ENCODE measurements at places on chromosomes 1 and 21. TPM values are rescaled to one million over a fixed set of nuclear protein-coding genes. Genes with fewer than 3 reads are reported as not detected.
A peak's percentile ranks its signal among the peaks of the same experiment; 100 is the strongest.

Gene OPTC
- not detected for total RNA-seq

Gene ACKR1
- total RNA-seq, result not detected

GRCh38 chr1:22166439-22166838, 23.5 kb upstream of the WNT4 start:
- DNase-seq, result no peak

DNA sequence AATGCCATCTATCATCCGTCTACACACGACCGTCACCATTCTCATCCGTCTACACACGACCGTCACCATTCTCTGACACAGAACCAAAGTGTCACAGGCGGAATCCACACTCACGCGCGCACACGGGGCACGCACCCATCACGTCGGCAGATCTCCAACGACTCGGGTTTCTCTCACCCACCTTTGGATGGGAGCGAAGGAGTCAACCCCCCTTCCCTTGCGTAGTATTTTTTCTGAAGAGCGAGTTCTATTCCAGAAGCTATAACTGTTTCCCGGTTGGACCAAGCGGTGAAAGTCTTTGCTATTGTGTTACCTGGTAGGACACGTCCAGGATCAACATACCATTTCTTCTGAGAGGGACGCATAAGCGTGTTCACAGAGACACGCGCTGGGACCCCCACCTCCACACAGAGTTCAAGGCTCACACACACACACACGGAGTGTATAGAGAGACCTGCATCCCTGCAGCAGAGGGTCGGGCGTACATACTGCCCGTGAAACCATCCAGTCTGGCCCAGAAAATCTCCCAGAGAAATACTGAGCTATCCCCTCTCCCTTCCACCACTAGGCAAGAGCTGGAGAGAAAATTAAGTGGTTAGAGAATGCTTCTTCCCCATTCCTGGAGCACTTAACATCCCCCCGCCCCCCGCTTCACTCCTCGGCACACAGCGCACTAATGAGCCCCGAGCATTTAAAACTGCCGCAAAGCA, 741 bp downstream of the DUSP10 start:
- DNase-seq, result peak; percentile 12

DNA sequence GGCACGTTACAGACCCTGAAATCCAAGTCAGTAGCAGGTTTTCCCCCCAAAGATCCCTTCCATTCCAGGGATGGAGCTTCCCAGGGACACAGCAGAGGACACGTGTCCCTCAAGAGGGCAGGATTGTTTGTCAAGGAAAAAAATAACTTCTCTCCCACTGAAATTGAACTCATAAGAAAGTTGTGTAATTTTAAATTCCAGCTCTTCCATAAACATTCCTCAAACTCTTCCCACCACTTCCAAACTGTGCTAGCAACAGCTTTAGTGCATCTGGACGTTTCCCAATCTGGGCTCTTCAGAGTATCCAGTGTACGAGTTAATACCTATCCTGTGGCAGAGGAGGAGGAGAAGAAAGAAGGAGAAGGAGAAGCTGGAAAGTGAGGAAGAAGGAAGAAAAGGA, 79.6 kb downstream of the PSMG1 start:
- DNase-seq, result no peak

GRCh38 chr1:167661527-167662426, 31.7 kb downstream of the RCSD1 start:
- no peak for DNase-seq
